ENCODE measurements at places on chromosomes 2 and 18.
A peak's percentile ranks its signal among the peaks of the same experiment; 100 is the strongest.

DNA sequence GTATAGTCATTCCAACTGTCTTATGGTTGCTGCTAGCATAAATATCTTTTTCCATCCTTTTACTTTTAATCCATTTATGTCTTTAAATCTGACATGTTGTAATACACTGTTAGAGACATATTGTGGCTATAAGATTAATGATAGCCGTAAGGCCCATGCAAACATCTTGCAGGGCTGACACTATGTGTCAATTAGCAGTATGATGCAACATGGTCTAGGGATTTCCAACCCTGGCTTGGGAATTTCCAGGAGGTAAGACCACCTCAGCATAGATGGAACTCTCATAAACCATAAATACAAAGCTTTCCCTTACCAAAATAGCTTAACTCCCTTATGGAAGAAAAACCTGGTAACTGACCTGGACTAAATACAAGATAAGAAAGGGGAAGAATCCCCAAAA lies 16.5 kb downstream of the SCLY start:
- DNase-seq = no peak

DNA sequence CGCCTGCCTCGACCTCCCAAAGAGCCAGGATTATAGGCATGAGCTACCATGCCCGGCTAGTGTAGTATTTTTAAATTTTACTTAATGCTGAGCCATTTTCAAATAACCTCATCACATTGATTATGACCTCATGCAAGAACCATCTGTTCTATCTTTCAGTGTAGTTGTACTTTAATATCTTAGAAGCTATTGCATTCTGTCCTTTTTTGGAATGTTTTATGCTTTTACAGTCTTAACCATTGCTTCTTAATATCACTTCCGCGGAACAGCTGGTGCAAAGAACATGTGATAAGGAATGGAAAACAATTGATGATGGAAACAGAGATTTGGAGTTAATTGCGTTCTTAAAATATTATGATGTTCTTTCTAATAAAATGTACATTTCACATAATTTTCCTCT lies 2.7 kb downstream of the GEN1 start:
- no peak for DNase-seq

- DNase-seq = no peak
Measured at GRCh38 chr2:192072261-192072660, 122.5 kb downstream of the TMEFF2 start.

GRCh38 chr2:16553226-16553625 lies 112.4 kb downstream of the CYRIA start:
- DNase-seq = peak; percentile 3

GRCh38 chr2:205752924-205753323 lies 70.6 kb downstream of the NRP2 start:
- DNase-seq = no peak

DNA sequence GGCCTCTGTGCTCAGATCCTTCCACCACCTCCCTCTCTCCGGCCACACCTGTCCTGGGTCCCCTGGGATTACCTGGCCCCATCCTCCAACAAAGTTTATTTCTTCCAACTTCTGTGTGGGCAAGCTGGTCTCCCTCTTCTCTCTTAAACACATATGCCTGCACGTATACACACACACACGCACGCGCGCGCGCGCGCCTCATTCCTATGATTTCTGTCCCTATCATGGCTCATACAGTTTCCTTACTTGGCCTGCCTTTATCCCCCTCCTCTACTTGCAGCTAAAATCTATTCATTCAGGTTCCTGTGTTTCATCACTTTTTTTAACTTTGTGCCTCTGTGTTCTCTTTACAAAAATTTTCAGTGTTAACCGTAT lies 96.4 kb downstream of the LOXHD1 start:
- DNase-seq = no peak

DNA sequence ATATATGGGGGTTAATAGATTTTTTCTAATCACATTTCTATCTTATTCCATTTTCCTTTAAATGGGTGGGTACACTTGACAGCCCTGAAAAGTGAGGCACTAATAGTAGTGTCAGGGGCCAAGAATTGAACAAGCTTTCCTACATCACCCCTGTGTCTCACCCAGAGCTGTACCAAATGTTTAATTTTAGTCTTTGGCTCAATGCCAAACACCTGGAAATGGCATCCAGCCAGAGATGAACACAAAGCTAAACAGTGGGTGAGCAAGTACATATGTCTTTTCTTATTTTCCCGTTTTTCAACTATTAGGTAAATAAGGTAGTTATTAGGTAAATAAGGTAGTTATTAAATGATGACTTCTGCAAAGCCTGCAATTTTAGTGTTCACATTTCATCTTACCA lies 276.3 kb upstream of the ERBB4 start:
- no peak for DNase-seq

GRCh38 chr2:43939695-43940256 lies 56.0 kb downstream of the LRPPRC start:
- no peak for DNase-seq

DNA sequence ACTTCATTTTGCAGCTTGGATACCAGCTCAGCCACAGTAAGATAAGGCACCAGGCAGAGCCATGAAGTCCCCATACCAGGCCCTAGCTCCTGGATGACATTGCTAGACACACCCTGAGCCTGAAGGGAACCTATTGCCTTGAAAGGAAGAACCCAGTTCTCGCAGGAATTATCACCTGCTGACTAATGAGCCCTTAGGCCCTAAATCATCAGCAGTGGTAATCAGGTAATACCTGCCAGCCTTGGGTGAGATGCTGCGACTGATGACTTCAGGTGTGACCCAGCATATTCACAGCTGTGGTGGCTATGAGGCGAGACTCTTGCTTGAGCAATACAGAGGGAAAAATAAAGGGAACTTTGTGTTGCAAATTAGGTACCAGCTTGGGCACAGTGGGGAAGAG lies 24.9 kb downstream of the CLK1 start:
- no peak for DNase-seq

- no peak for DNase-seq
Measured at GRCh38 chr2:158529379-158530259, 72.9 kb downstream of the PKP4 start.

DNA sequence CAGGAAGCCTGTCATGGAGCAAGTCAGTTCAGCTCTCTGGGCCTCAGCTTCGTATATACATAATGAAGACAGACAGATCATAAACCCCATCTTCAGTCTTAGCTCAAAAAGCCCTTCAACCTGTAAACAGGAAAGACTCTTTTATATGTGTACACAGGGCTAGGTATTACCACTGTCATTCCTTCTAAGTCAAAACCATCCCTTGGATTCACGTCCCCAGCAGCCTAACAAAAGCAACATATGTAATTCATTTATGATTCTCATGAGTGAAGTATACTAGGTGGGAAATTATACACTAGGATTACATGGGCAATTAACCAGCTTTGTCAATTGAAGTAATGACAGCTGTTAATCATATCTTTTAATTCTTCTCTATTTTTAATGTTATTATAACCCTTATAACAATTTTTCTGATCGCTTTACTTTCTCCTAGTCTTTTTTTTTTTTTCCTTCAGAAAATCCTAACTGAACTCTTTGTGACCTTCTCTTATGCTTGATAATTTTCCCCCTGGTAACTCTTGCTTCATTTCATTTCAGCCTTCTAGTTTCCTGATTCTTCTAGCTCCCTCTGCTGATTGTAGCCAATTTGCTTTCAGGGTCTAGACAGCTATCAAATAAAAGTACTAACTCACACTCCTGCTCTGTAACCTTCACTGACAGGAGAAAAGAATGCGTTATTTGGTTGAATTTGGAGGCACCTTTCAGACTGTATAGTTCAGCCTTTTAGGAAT lies 99.7 kb downstream of the RBM43 start:
- no peak for DNase-seq

- no peak for DNase-seq
Measured at GRCh38 chr18:24964216-24964615, 387.8 kb downstream of the ZNF521 start.

GRCh38 chr2:107437807-107438206 lies 388.9 kb upstream of the RGPD4 start:
- DNase-seq = no peak

GRCh38 chr2:200781616-200782015 lies 30.1 kb upstream of the BZW1 start:
- no peak for DNase-seq

GRCh38 chr2:25920336-25920735 lies 42.0 kb upstream of the ASXL2 start:
- no peak for DNase-seq

DNA sequence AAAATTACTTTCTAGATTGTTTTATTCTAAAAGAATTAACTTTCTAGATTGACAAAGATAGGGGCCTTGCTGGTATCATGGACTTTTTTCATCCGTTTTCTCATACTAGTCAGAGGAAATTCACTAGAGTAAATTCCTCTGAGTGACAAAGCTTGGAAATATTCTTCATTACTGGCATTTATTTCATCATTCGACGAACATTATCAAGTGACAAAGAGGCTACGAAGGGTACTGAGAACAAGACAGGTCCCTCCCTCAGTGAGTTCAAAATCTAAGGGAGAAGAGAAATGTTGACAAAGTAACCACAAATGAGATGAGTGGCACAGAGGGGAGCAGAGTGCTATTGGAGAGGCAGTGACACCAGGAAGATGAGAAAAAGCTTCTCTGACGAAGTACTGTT lies 4.3 kb downstream of the EPG5 start:
- DNase-seq = no peak

GRCh38 chr2:100067784-100068183 lies 74.6 kb downstream of the AFF3 start:
- DNase-seq = no peak

- no peak for DNase-seq
Measured at GRCh38 chr18:61651145-61651879, 241.5 kb downstream of the RNF152 start.

GRCh38 chr2:105924932-105925331 lies 180.2 kb downstream of the NCK2 start:
- DNase-seq = no peak

- no peak for DNase-seq
Measured at GRCh38 chr18:59760619-59761600, 63.7 kb upstream of the CCBE1 start.

- DNase-seq = no peak
Measured at GRCh38 chr2:23164173-23164572, 220.8 kb upstream of the KLHL29 start.

- no peak for DNase-seq
Measured at GRCh38 chr18:48293954-48294898, 115.0 kb downstream of the ZBTB7C start.

DNA sequence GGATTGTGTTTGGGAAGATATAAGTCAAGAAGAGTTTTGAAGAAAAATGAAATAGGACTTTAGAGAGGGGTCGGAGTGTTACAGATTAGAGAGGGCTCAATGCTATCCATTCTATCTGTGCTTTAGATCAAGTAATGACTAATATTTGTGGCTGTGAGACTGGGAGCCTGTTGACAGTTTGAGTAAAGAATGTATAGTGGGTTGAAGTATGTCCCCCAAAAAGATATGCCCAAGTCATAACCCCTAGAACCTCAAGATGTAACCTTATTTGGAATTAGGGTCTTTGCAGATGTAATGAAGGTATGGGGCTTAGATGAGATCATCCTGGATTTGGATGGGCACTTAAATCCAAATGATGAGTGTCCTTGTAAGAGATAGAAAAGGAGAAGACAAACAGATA lies 55.3 kb upstream of the SERPINE2 start:
- DNase-seq = no peak

GRCh38 chr2:197292619-197293018 lies 18.0 kb downstream of the ANKRD44 start:
- no peak for DNase-seq

GRCh38 chr2:218961651-218962570 lies 2.4 kb downstream of the CDK5R2 start:
- no peak for DNase-seq

DNA sequence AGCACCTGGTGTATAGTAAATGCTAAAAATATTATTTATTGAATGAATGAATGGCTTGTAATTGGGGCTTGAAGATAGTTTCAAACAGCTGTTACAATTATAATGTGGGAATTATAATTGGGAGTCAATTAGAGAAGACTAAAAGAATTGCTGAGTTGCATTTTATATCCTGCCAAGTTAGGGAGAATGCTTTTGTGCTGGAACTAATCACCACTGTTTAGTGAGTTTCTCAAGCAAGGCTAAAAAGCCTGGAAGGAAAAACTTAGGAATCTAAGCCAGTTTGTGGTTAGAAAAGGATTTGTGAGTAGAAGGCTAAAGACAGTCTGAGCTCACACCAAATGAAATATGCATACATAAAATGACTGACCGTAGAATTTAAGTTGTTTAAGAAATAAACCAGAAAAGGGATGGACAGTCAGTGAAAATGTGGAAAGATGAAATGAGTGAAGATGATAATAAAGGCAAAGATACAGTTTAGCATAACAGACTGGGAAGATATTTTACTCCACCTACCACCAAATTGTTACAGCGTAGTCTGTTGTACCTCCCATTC lies 647.7 kb upstream of the FSHR start:
- no peak for DNase-seq

DNA sequence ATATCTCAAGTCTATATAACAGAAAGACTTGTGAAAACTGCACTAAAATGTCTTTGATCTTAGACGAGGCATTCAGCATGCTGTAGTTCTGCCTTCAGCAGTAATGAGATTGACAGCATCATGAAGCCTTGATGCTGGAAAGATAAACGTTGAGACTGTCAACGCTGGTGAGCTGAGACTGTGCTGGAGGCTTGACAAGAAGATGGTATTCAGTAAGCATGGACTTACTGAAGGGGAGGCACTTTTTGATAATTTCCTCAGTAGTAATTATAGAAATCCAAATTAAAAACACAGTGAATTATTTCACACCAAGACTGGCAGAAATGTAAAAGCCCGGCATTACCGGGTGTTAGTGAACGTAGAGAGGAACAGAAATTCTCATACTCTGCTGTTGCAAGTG lies 162.2 kb downstream of the CCBE1 start:
- no peak for DNase-seq

DNA sequence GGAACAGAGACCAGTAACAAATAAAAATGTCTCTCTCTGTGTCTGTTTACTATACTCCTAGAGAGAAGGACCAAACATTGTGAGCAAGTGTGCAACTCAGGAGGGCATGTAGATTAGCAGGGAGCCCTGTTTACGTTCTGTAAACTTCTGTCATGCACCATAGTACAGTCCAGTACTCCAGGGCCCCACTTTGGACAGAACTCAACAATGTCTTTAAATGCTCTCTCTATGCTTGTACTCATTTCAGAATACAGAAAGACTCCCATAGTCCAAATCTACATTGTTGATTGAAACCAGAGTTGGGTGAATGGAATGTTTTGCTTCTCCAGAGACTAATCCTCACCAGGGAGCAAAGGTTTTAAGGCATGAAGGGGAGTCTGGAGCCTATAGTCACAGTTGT lies 934.8 kb downstream of the NRXN1 start:
- no peak for DNase-seq

- no peak for DNase-seq
Measured at GRCh38 chr18:62897153-62897552, 181.8 kb downstream of the PHLPP1 start.

All from activated T-cell treated with anti-CD3 and anti-CD28 coated beads for 1 hour (primary cell).